ENCODE measurements at places on chromosomes 6 and 20.
A peak's percentile ranks its signal among the peaks of the same experiment; 100 is the strongest.

DNA sequence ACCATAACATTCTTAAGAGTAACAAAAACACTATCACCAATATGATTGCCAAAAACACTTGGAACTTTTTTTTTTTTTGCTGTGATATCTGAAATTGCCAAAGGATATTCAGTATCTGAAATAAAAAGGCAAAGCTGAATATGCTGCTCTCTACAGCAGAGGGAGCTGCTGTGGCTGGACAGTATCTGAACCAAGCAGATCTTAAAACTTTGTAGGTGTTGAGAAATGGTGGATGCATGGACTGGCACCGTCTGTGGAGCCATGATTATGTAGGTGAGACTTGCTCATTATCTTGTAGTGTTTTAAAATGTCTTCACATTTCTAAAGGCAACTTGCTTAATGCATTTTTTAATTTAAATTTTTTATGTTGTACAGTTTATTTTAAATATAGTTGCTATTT, 9.2 kb downstream of the PDCD2 start:
- DNase-seq, result no peak

- DNase-seq, result no peak
Observed at GRCh38 chr6:42766163-42766670, 15.6 kb upstream of the BICRAL start.

DNA sequence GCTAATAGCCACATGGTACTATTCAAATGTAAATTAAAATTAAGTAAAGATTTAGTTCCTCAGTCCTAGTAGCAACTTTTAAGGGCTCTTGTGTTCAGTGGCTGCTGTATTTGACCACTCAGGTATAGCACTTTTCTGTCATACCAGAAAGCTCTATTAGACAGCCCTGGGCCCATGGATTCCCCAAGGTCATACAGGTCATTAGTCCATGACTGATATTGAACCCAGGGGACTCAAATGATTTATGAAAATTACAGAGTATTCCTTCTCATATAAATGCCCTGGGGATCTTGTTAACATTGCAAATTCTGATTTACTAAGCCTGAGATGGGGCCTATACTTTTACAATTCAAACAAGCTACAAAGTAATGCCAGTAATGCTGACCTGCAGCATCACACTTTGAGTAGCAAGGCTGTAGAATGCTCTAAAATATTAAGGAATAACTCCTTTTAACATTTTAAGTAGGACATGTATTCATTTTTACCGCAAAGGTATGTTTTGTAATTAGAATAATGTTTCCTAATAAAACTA, 29.6 kb downstream of the RNF217 start:
- no peak for DNase-seq

DNA sequence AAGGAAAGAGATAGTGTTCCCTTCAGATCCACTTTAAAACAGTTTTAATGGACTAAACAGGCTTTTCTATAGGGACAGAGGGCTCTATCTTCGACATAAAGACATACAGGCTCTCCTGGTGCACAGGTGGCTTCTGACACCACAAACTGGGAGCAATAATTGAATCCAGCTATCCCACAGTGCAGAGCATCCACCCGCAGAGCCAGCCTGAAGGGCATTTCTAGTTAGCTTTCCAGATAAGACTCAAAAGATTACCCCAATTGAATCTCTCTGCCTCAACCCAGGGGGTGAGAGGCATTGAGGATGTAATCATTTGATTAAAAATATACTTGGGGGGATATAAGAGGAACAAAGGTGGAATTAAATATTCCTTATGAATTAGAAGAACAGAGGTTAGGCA, 64.8 kb upstream of the BEND3 start:
- DNase-seq, result no peak

- DNase-seq, result no peak
Observed at GRCh38 chr6:146884728-146885127, 286.0 kb downstream of the ADGB start.

GRCh38 chr20:8299921-8300320, 167.9 kb downstream of the PLCB1 start:
- DNase-seq, result no peak

- no peak for DNase-seq
Observed at GRCh38 chr20:483815-484644, 21.7 kb upstream of the TBC1D20 start.

GRCh38 chr6:70413992-70414494, 735 bp downstream of the FAM135A start:
- peak; percentile 3 for DNase-seq

- DNase-seq, result no peak
Observed at GRCh38 chr6:161128230-161128629, 136.7 kb downstream of the MAP3K4 start.

- no peak for DNase-seq
Observed at GRCh38 chr20:45014671-45015415, 48.5 kb downstream of the STK4 start.

- DNase-seq, result no peak
Observed at GRCh38 chr6:169470790-169471189, 217.1 kb upstream of the THBS2 start.

- no peak for DNase-seq
Observed at GRCh38 chr6:131132360-131132759, 2.9 kb upstream of the AKAP7 start.

DNA sequence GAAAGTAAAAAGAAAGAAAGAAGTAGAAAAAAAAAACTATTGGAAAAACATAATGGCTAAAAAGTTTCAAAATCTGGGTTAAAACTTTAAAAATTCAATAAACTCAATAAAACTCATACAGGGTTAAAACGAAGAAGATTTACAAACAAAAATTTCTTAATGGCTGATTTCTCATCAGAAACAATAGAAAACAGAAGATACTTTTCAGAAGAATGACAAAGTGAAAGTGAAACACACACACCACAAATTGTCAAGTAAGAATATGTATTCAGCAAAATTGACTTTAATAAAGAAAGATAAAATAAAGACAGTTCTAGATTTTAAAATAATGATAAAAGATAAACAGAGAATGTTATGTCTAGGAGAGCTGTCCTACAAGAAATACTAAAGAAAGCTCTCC, 618.9 kb upstream of the GJE1 start:
- no peak for DNase-seq

GRCh38 chr20:61185841-61186601, 66.0 kb upstream of the CDH4 start:
- DNase-seq, result no peak

DNA sequence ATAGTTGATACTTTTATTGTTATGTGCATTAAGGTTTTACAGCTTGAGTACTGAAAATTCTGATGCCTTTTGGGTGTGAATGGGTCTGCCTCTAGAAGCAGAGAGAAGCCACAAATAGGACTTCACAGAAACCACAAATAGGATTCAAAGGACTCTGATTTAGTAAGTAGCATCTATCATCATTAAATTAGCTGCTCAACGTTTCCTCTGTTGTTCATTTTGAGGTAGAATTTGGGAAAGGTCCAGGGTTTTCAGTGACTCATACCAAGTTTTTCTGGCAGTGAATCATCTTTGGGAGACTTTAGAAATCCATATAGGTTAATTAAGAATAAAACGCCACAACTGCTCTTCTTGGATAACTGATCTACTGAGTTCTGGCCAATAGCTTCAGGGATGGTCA, 105.1 kb downstream of the PHF3 start:
- no peak for DNase-seq

DNA sequence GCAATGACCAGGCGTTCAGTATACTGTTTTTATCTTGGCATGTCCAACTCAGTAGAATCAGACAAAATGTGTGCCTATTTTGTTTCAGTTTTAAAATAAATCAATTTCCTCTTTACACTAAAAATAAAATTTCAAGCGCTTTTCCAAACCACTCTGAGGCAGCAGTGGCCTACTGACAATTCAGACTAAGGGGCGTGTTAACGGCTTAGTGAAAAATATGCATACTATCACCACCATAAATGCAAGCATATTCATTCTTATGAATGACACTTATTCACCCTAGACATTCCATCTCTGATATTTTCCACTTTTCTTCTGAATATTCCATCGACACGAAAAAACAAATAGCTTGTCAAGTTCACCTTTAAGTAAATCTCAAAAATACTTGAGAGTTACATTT, 7.5 kb downstream of the TBX18 start:
- no peak for DNase-seq

- no peak for DNase-seq
Observed at GRCh38 chr6:35777356-35778102, 1.1 kb downstream of the CLPSL2 start.

DNA sequence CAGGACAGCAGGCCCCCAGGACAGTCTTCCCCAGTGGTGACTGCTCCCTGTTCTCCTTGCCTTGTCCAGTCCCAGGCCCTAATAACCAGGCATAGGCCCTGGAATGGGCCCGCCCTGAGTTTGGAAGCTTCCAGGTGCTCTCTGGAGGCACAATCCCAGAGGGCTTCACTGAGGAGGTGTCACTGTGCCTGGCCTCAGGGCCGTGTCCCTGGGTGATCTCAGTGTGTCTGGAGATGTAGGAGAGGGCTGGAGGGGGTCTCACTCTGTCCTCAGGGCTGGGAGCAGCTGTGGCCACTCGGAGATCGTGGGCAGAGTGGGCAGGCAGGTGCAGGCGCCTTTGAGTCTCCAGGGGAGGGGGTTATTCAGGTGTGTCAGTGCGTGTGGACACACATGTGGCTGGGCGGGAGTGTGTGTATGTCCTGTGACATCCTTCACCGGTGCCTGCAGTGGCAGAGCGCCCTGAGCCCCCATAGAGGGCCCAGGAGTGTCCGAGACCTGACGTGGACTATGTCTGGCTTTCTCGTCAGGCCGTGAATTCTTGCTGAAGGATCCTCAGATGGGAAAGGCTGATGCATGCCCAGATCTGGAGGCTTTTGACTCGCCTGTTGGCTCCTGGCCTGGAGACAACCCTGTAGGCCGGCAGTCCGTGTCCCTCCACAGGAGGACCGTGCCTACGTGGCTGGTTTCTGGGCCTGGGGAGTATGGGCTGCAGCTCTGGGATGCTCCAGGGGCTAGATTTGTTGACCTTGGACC, 5.5 kb upstream of the NPBWR2 start:
- no peak for DNase-seq

DNA sequence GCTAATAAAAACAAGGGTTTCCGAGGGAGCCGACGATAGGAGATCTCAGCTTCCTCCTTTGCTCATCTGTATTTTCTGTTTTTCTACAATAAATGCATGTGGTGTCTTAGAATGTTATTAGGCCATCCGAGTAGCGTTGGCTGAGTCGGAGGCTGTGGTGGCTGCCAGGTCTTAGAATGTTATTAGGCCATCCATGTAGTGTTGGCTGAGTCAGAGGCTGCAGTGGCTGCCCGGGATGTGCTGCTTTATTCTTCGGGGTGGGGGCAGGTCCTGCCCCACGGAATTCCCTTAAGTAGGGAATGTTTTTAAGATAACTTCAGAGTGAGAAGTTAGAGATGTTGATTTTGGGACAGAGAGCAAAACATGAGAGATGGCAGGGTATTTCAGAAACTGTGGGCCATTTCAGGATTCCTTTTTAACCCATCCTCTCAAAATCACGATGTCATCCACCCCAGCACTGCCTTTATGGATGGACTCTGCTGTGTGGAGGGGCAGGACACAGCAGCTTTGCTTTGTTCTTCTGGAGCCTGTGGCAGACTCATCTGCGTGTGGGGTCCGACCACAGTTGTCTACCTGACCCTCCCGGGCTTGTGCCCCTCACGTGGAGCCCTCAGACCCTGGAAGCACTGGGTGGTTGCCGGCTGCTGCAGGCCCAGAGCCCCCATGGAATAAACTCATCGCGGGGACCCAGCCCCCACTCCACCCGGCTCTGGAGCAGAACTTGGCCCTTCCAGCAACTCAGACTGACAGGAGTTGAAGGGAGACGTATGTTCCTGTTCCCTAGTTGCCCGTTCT, 20.4 kb downstream of the OSBPL2 start:
- DNase-seq, result no peak

GRCh38 chr6:64128301-64129024, 492.9 kb downstream of the PHF3 start:
- DNase-seq, result no peak

GRCh38 chr20:53021934-53022333, 49.8 kb downstream of the TSHZ2 start:
- no peak for DNase-seq

DNA sequence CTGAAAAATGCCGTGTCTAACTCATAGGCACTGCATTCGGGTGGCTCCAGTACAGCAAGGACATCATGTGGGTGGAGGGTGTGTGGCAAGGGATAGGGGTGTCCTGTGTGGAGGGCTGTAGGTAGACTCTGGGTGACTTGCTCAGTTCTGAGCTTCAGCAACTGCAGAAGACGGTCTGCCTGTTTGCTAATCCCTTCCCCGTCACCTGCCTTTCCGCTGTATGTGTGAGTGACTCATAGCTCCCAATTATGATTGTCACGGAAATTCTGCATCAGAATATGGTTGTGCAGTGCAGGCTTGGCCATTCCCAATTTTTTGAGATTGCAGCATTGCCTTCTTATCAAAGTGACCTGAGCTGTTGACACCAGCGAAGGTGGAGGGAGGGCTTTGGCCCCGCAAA, 174.3 kb downstream of the CDH4 start:
- no peak for DNase-seq

DNA sequence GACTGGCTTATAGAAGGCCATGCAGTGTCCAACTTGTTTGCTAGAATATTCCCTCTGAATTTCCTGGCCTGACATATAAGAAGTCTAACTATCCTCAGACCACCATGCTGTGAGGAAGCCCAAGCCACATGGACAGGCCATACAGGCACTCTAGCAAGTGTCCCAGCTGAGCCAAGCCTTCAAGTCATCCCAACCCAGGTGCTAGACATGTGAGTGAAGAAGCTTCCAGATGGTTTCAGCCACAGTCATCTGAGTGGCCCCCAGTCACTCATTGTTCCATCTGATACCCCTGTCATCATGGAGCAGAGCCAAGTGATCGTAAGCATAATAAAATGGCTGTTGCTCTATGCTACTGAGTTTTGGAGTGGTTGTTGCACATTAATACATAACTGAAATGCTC, 46.0 kb upstream of the INSM1 start:
- DNase-seq, result no peak

DNA sequence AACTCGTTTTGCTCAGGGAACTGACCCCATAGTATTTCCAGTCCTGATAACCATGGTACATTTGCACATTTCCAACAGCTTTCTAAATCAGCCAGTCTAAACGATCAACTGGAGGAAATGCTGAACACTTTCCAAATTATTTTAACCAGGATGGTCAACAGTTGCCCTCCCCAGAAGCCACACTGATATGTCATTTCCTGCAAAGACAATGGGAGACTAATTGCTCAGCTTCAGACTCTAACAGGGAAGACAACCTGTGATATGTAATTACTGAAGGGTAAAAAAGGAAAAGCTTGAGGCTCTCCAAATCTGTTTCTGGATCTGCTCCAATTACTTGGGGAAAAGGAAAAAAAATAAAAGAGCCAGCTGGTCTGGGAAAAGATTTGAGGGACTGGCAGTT, 88.8 kb downstream of the FYN start:
- DNase-seq, result no peak

- no peak for DNase-seq
Observed at GRCh38 chr6:130771741-130772140, 55.5 kb upstream of the SMLR1 start.

- no peak for DNase-seq
Observed at GRCh38 chr20:47276851-47277534, 79.5 kb downstream of the ZMYND8 start.

- no peak for DNase-seq
Observed at GRCh38 chr6:120869397-120869796, 464.9 kb downstream of the TBC1D32 start.
